Right cardiac atrium (tissue), 5 donors: ENCODE measurements at places on chromosomes 1 and 21. TPM values are rescaled to one million over a fixed set of nuclear protein-coding genes. Genes with fewer than 3 reads are reported as not detected.

DNA sequence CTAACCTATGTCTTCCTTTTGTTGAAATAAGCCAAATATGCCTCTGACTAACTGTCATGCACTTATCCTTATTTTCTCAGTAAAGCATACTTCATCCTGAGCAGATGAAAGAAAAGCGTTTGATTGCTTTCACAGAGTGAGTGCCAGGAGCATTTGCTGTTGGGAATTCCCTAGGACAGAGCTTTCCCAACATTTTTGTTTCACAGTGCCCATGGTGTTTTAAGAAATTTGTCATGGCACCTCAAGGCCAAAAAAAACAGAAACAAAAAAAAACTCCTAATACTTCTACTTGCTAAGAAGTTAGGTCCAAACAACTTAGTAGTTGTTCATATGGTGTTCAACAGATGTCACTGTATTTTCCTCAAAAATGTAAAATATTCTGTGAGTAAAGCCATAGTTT, 120.8 kb upstream of the BMP8A start:
- DNase-seq = no peak

- no peak for DNase-seq
Observed at GRCh38 chr1:162720996-162721395, 69.5 kb upstream of the HSD17B7 start.

Gene CGN
- 0.18 TPM for polyA plus RNA-seq

DNA sequence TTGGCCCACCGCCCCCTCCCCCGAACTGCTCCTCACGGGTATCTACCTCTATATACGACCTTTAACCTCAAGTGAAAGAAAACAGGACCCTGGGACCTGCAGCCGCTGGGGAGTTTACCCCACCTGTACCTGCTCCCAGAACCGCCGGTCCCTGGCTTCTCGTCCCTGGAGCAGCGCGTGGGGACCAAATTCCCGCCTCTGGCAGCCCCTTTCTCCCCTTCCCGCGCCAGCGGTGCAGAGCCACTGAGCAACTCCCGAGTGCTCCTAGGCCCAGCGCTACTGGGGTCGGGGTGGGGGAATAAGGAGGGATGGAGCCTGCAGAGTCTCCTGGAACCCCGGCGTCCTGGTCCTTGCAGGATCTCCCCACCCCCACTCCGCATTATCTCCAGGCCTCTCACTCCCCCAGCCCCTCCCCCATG, 1.6 kb downstream of the SYT6 start:
- DNase-seq = no peak

GRCh38 chr1:172382406-172382805, 38.1 kb upstream of the C1orf105 start:
- no peak for DNase-seq

DNA sequence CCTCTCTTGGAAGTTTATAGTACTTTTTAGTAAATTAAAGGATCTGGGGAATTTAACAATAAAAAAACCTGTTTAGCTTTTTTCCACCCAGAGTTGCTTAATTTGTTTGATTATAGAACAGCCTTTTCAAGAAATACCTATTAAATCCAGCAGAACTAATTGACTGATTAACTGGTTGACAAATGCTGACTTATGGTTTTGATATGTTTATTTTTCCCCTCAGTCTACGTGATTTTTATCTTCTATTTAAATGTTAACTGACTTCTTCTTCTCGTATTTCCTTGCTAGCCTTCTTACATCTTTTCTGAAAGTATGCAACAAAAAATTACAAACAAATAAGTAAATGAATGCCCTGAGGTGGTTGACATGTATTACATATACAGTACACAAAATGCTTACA, 302.9 kb upstream of the SPAG17 start:
- DNase-seq = no peak

Gene SLC1A7
- 0.57 TPM for polyA plus RNA-seq

DNA sequence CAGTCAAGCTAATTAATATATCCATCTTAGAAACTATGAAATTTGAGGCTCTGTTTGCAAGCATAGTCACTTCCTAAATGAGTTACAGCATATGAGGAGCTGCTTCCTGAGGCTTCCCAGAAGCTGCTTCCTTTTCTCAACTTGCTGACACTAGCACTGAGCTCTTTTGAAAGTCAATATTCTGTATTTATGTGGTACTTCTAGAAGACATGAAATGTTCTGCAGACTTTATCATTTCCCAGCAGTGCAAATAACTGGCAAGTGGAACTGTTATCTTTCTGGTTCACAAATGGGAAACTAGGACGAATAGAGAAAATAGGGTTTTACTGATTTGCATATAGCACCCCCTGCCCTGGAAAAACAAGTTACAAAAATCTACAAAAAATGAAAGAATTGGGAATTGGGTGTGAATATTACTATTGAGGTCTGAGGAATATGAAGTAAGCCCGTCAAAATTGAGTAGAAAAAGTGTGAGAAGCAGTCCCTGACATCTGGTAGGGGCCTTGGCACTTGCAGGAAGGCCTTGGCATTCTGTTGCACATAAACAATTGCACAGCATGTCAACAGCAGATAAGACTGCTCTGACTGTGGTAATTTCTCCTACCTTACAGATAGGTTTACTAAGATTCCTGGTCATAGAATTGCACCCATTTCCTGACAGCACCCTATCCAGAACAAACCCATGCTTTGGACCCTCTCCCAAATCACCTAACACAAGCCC, 7.1 kb downstream of the GIPC2 start:
- DNase-seq = no peak

GRCh38 chr1:85983316-85983715, 173.3 kb downstream of the COL24A1 start:
- no peak for DNase-seq

GRCh38 chr1:63975481-63975880, 201.7 kb downstream of the ROR1 start:
- no peak for DNase-seq

DNA sequence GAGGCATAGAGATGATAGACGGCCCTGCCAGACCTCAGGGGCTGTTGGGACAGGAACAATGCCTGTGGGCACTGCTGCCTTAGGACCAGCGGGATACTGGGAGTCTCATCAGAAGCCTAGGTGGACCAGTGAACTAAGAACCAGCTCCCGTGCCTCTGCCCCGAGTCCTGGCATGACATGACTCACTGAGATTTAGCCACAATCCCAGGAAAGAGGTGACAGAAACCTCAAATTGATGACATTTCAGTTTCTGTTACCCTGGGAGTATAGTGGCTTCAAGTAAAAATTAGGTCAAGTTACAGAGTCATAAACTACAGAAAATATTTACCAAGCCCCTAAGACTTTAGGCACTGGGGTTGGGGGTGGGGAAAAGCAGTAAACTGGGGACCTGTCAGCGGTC, 74.6 kb upstream of the GADD45A start:
- DNase-seq = no peak

DNA sequence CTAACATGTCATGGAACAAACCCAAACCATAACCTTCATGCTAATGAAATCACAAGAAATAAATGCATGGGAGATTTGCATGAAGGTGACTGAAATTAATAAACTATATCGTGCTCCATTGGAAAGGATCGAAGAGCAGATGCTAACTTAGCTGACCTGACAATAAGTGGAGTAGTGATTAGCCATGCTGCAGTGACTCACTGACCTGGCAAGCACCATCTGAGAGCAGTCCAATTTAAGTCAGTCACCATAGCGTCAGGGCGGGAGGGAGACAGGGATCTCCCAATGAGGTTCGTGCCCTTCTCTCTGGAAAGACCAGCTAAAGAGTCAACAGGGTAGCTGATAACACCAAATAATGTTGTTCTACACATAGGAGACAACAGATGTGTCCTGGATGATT, 21.5 kb downstream of the OLIG2 start:
- DNase-seq = no peak

Gene CBS
- polyA plus RNA-seq = 9.0 TPM

GRCh38 chr1:33055210-33056008, 18.7 kb upstream of the AK2 start:
- peak; percentile 92 for DNase-seq

Gene PTPN22
- polyA plus RNA-seq = 0.48 TPM

DNA sequence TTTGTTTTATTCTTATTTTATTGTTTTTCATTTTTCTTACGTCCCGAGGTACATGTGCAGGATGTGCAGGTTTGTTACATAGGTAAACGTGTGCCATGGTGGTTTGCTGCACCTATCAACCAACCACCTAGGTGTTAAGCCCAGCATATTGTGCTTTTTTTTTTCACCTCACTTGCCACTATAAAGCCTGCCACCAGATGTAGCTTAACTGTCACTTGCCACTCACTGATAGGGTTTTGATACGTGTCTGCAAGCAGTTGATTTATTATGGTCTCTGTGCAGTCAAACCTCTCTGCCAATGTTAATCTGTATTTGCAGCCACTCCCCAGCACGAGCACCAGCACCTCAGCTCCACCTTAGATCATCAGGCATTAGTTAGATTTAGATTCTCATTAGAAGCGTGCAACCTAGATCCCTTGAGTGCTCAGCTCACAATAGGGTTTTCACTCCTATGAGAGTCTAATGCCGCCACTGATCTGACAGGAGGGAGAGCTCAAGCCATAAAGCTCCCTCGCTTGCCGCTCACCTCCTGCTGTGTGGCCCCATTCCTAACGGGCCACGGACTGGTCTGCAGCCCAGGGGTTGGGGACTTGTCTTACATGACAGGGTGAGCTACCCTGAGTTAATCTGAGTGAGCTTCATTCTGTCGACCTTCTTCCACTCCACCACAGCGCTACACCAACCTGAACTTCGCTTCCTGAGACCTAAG, 17.9 kb upstream of the ABCG1 start:
- no peak for DNase-seq

Gene CASQ2
- polyA plus RNA-seq = 702 TPM

Gene KRTAP12-2
- polyA plus RNA-seq = not detected

DNA sequence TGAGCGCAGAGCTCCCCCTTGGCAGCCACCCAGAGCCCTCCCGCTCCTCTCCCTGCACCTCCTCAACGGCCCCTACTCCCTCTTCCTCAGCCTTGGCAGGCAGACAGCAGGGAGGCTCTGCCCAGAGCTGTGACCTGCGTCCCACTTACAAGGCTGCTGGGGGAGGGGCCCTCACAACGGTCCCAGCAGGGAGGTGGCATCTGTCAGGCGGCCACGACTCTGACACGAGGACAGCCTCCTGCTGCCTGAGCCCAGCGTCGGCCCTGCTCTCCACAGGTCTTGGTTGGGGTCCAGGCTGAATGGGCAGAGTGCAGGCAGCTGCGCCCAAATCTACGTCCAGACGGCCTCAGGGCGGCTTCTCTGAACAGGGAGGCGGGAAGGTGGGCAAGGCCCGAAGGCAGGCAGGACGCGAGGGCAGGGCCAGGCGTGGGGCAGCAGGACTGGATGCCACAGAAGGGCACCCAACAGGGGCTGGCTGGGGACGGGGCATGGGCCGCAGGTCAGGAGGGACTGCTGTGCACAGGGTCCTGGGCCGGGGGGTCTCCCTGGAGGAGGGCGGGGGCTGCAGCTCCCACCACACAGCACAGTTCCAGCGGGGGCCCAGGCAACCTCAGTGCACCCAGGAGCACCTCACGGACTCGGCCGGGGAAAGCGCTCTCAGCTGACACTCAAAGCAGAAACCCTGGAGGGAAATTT, 7.5 kb downstream of the SLC19A1 start:
- DNase-seq = peak; percentile 89
